ENCODE measurements at places on chromosomes 4 and X. TPM values are rescaled to one million over a fixed set of nuclear protein-coding genes. Genes with fewer than 3 reads are reported as not detected.

DNA sequence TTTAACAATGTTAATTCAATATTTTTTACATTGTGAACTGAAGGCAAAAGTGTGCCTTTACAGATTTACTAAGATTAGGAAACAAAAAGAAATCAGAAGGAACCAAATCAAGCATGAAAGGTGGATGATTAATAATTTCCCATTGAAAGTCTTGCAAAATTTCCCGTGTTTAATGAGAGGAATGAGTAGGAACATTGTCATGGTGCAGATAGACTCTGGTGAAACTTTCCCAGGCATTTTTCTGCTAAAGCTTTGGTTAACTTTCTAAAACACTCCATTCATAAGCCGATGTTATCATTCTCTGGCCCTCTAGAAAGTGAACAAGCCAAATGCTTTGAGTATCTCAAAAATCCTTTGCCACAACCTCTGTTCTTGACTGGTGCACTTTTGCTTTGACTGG lies 1522.8 kb upstream of the PABPC4L start:
- no peaks in the 10 kb centered on the region for H3K36me3 ChIP-seq
- H3K27ac ChIP-seq: no peak overlapping the region

DNA sequence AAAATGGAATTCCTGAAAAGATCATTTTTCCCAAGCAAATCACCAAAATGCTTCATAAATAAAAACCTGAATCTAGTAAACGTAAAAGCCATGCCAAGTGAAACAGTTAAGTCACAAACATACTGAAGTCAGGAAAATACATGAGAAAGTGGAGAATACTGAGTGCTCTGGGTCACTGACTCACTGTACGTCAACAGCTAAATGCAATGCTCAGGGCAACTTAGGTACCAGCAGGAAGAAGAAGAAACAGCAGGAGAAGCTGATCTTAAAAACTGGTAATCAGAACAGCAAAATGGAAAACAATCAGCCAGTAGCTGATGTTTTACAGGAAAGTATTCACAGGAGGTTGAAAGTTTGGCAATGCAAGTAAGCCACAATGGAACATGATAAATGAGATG lies 252.6 kb upstream of the ETNPPL start:
- no peaks in the 10 kb centered on the region for H3K27me3 ChIP-seq
- no peaks in the 10 kb centered on the region for H3K36me3 ChIP-seq
- no peak overlapping the region for H3K4me3 ChIP-seq
- no peaks in the 10 kb centered on the region for H3K4me1 ChIP-seq
- no peak for DNase-seq

Gene GPR143
- total RNA-seq: not detected

- H3K4me1 ChIP-seq: no peaks in the 10 kb centered on the region
- no peaks in the 10 kb centered on the region for H3K27me3 ChIP-seq
- H3K27ac ChIP-seq: no peak overlapping the region
- H3K36me3 ChIP-seq: peaks cover 12% of the 10 kb centered on the region
- H3K4me3 ChIP-seq: no peak overlapping the region
Observed at GRCh38 chr4:102694791-102695190, 66.0 kb downstream of the MANBA start.

DNA sequence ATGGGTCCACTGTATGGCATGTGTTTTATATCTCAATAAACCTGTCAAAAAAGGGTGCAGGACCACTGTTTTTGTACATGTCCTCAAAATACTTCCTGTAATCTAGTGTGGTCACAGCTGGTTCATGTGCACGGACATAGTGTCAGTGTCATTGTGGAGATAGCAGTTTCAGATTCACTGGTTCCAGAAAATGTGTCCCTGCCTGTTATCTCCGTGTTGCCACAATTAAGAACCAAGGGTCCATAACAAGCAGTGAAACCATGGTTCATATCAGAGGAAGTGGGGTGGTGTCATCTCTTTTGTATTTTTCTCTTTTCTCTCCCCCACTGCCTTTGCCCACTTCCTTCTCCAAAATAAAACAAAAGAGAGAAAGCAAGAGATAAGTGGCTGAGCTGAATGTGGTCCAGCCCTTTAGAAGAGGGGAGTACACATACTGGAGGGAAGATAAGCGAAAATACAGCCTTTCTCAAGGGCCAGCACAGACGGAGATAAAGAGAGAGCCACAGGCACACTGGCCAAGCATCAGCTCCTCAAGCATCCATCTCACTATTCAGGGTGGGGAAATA lies 51.2 kb downstream of the TBL1X start:
- H3K27me3 ChIP-seq: no peaks in the 10 kb centered on the region
- no peak overlapping the region for H3K27ac ChIP-seq
- H3K4me1 ChIP-seq: peaks cover 17% of the 10 kb centered on the region
- H3K36me3 ChIP-seq: no peaks in the 10 kb centered on the region

- H3K4me1 ChIP-seq: no peaks in the 10 kb centered on the region
- no peaks in the 10 kb centered on the region for H3K27me3 ChIP-seq
- H3K36me3 ChIP-seq: no peaks in the 10 kb centered on the region
- no peak for DNase-seq
Observed at GRCh38 chrX:17456526-17456925, 81.5 kb downstream of the NHS start.

GRCh38 chr4:36292556-36293188 lies 11.3 kb downstream of the DTHD1 start:
- H3K27ac ChIP-seq: no peak overlapping the region
- no peak for DNase-seq
- H3K36me3 ChIP-seq: no peaks in the 10 kb centered on the region
- no peaks in the 10 kb centered on the region for H3K4me1 ChIP-seq
- H3K27me3 ChIP-seq: no peaks in the 10 kb centered on the region

- peak overlapping the region; percentile 48 for H3K27ac ChIP-seq
- H3K36me3 ChIP-seq: no peaks in the 10 kb centered on the region
- peaks cover 12% of the 10 kb centered on the region for H3K4me1 ChIP-seq
- peak overlapping the region; percentile 48 for H3K4me3 ChIP-seq
Observed at GRCh38 chr4:174154215-174154854, 129.1 kb downstream of the FBXO8 start.

DNA sequence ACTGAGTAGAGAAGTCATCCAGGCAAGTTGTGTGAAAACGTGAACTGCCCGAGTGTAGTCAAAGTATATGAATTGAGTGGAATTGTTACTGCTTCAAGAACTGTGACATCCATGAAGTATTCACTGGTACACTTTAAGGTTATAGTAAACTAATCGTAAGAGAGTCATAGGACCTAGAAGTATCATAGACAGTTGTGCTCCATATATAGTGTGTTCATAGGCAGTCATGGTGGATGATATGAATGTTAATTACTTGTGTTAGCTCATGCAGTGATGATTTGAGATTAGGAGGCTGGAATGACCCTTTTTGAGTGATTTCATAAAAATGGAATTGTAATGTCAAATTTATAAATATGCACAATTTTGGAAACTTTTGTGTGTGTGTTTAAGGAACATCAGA lies 81.3 kb upstream of the TLR2 start:
- H3K27me3 ChIP-seq: no peaks in the 10 kb centered on the region
- no peak overlapping the region for H3K27ac ChIP-seq
- no peaks in the 10 kb centered on the region for H3K4me1 ChIP-seq
- H3K4me3 ChIP-seq: no peak overlapping the region

Gene NLGN3
- total RNA-seq: 1.2 TPM

DNA sequence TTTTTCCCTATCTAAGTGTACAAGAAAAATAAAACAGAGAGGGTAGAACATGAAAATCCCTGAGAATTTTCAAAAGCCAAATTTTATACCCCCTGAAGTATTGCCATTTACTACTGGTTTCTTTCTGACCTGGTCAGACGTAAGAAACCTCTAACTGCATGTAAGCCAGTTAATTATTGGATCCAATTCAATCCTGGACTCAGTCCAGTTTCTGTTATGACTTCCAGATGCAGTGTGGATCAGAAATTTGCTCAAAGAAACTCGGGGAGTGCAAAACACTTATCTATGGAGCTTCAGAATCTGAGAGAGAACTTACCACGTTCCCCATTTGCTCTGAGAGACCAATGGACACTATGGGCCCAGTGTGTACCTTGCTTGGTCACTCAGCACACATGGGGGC lies 383.5 kb downstream of the KLHL4 start:
- H3K4me1 ChIP-seq: no peaks in the 10 kb centered on the region
- H3K27me3 ChIP-seq: no peaks in the 10 kb centered on the region
- H3K27ac ChIP-seq: no peak overlapping the region
- H3K4me3 ChIP-seq: no peak overlapping the region
- no peaks in the 10 kb centered on the region for H3K36me3 ChIP-seq

DNA sequence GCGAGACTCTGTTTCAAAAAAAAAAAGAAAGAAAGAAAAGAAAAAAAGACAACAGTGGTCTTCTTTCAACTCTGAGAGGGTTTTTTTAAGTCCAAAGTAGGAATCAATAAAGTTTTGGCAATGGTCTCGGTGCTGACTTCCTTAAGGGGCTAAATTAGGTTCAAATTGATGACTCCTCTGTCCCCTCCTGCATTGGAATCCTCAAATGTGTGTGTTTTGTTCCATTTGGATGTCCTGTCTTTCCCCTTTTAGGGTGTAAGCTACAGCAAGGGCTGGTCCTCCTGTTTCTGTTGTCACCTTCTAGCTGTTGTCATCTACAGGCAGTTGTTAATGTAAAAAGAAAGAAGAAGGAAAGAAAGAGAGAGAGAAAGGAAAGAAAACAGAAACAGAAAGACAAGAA lies 84.3 kb upstream of the PLAC1 start:
- H3K27ac ChIP-seq: no peak overlapping the region
- H3K4me1 ChIP-seq: no peaks in the 10 kb centered on the region
- H3K4me3 ChIP-seq: no peak overlapping the region
- H3K27me3 ChIP-seq: no peaks in the 10 kb centered on the region
- H3K36me3 ChIP-seq: no peaks in the 10 kb centered on the region
- DNase-seq: no peak

- no peaks in the 10 kb centered on the region for H3K36me3 ChIP-seq
- H3K27ac ChIP-seq: no peak overlapping the region
- H3K27me3 ChIP-seq: no peaks in the 10 kb centered on the region
- DNase-seq: no peak
Observed at GRCh38 chrX:3540105-3540504, 173.3 kb downstream of the PRKX start.

Gene CHST7
- 16.2 TPM for total RNA-seq

- DNase-seq: no peak
- no peaks in the 10 kb centered on the region for H3K36me3 ChIP-seq
- H3K27me3 ChIP-seq: no peaks in the 10 kb centered on the region
- H3K4me3 ChIP-seq: no peak overlapping the region
- H3K4me1 ChIP-seq: no peaks in the 10 kb centered on the region
Observed at GRCh38 chr4:132982151-132982550, 166.9 kb upstream of the PCDH10 start.

Gene HERC3
- total RNA-seq: 39.8 TPM

Gene GAGE12H
- not detected for total RNA-seq

Gene ATP2B3
- under 0.01 TPM for total RNA-seq

- no peaks in the 10 kb centered on the region for H3K27me3 ChIP-seq
- no peak overlapping the region for H3K27ac ChIP-seq
- no peak overlapping the region for H3K4me3 ChIP-seq
- peaks cover 11% of the 10 kb centered on the region for H3K4me1 ChIP-seq
Observed at GRCh38 chr4:121653214-121653613, 43.6 kb downstream of the ANXA5 start.

Gene GUCY1A1
- total RNA-seq: 73.7 TPM

Gene NPY2R
- 0.33 TPM for total RNA-seq

DNA sequence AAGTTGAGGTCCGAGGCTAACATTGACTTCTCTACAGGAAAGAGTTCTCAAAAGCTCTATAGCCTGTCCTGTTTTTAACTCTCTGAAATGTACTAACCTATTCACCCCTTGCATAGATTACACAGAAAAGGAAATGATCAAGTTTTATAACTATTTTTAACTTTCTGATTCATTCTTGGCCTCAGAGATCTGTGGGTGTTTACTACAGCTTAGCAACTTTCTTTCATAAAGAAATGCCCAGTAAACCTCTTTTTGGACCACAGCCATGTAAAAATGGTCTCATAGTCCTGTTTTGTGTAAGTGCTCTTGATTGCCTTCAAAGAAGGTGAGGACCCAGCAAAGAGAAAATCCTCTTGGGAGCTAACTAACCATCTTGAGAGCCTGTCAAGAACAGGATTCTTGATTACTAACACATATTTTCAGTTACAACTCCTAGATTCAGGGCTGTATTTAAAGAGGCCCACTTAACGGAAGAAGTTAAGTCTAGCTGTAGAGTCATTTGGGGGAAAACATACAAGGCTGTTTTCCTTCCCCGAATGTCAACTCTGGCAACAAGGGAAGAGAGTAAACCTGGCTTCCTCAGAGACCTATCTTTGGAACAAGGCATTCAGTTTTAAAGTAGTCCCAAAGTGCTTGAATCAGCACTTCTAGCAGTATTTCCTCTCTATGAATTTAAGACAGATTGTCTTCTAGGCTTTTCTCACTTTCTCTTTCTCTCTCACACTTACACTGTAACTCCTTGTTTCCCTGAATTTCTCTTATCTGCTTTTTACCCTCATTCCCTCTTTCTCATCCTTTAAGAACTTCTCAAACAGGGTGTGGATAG lies 78.2 kb downstream of the IL21 start:
- H3K4me3 ChIP-seq: no peak overlapping the region
- no peaks in the 10 kb centered on the region for H3K4me1 ChIP-seq
- no peak for DNase-seq
- no peaks in the 10 kb centered on the region for H3K36me3 ChIP-seq

Gene SLC10A4
- total RNA-seq: 0.66 TPM

- no peaks in the 10 kb centered on the region for H3K36me3 ChIP-seq
- H3K4me1 ChIP-seq: no peaks in the 10 kb centered on the region
- H3K27ac ChIP-seq: no peak overlapping the region
- no peaks in the 10 kb centered on the region for H3K27me3 ChIP-seq
- DNase-seq: no peak
- no peak overlapping the region for H3K4me3 ChIP-seq
Observed at GRCh38 chrX:18574591-18574990, 97.3 kb downstream of the RS1 start.

Gene MAGEB1
- total RNA-seq: not detected

Gene SHOX
- total RNA-seq: 0.17 TPM

Gene GATA1
- 0.50 TPM for total RNA-seq

All from esophagus muscularis mucosa (tissue), 4 donors.